Aorta (tissue), 5 donors: ENCODE measurements at places on chromosomes 4 and X. TPM values are rescaled to one million over a fixed set of nuclear protein-coding genes. Genes with fewer than 3 reads are reported as not detected.

DNA sequence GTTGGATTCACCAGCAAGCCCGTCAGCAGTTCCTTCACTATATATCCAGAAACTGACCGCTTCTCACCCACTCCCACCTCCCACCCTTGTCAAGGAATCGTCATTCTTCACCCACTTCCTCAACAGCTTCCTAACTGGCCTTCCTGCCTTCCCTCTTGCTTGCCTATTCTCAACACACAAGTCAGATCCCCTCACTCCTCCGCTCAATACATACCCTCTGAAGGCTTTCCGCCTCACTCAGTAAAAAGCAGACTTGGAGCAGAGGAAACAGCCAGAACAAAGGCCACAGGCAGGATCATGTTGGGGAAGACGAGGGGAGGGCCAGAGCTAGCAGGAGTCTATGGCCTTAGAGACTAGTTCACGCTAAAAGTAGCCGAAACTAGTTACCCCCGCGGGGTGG is 23.7 kb downstream of the RWDD4 start:
- no peaks in the 10 kb centered on the region for H3K27me3 ChIP-seq
- DNase-seq = no peak
- no peaks in the 10 kb centered on the region for H3K36me3 ChIP-seq

DNA sequence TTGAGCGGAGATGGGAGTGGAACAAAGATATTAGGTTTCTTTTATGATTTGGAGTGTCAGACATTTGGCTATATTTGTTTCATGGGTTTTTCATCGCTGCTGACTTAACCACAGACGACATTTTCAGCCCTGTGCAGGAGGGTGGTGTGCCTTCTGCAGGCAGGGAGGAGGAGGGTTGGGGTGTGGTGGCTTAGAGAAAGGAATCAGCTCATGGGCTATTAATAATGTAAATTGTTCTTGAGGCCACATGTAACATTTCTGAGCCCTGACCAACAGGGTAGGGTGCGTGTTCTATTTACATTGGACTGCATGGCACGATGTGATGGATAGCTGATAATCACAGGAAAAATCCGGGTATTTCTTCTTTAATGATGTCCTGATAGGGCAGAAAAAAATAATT is 67.6 kb downstream of the POLA1 start:
- DNase-seq = no peak
- H3K27ac ChIP-seq = no peak overlapping the region
- no peak overlapping the region for H3K4me3 ChIP-seq
- H3K4me1 ChIP-seq = no peaks in the 10 kb centered on the region

GRCh38 chr4:12852338-12853307 is 631.5 kb downstream of the RAB28 start:
- H3K27ac ChIP-seq = no peak overlapping the region
- no peaks in the 10 kb centered on the region for H3K36me3 ChIP-seq
- no peak overlapping the region for H3K4me3 ChIP-seq
- peaks cover 3% of the 10 kb centered on the region for H3K4me1 ChIP-seq

- H3K36me3 ChIP-seq = no peaks in the 10 kb centered on the region
- H3K4me1 ChIP-seq = no peaks in the 10 kb centered on the region
- peaks cover 1% of the 10 kb centered on the region for H3K27me3 ChIP-seq
- no peak overlapping the region for H3K27ac ChIP-seq
- H3K4me3 ChIP-seq = no peak overlapping the region
Observed at GRCh38 chr4:26782168-26782829, 78.3 kb upstream of the STIM2 start.

- no peaks in the 10 kb centered on the region for H3K4me1 ChIP-seq
- DNase-seq = no peak
- H3K36me3 ChIP-seq = no peaks in the 10 kb centered on the region
- no peaks in the 10 kb centered on the region for H3K27me3 ChIP-seq
- H3K4me3 ChIP-seq = no peak overlapping the region
- no peak overlapping the region for H3K27ac ChIP-seq
Observed at GRCh38 chr4:184280591-184281071, 63.0 kb upstream of the ENPP6 start.

- H3K4me3 ChIP-seq = no peak overlapping the region
- DNase-seq = no peak
- H3K4me1 ChIP-seq = no peaks in the 10 kb centered on the region
- H3K36me3 ChIP-seq = no peaks in the 10 kb centered on the region
Observed at GRCh38 chr4:33107814-33108213, 2387.6 kb downstream of the PCDH7 start.

DNA sequence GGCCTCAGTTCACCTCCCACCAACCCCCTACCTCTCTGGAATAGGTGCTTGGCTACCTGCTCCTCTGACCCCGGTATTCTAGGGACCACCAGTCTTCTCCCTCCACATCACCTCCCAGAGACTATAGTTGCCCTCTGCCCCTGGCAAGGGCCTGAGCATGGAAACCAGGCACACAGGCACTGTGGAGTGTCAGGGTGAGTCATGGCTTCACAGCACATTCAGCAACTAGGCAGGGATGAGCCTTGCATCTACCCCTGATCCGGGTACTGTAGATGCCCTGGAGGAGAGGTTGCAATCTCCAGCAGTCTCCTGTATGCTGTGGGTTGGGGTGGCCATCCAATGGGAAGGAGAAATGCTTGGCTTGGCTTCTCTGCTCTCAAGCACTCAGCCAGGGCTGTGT is 472.7 kb downstream of the IDS start:
- H3K36me3 ChIP-seq = no peaks in the 10 kb centered on the region
- no peaks in the 10 kb centered on the region for H3K27me3 ChIP-seq
- no peak overlapping the region for H3K4me3 ChIP-seq
- H3K4me1 ChIP-seq = no peaks in the 10 kb centered on the region

GRCh38 chr4:57094832-57095223 is 15.4 kb downstream of the IGFBP7 start:
- peaks cover 3% of the 10 kb centered on the region for H3K36me3 ChIP-seq
- H3K4me1 ChIP-seq = peaks cover 13% of the 10 kb centered on the region
- H3K4me3 ChIP-seq = no peak overlapping the region
- no peak for DNase-seq

DNA sequence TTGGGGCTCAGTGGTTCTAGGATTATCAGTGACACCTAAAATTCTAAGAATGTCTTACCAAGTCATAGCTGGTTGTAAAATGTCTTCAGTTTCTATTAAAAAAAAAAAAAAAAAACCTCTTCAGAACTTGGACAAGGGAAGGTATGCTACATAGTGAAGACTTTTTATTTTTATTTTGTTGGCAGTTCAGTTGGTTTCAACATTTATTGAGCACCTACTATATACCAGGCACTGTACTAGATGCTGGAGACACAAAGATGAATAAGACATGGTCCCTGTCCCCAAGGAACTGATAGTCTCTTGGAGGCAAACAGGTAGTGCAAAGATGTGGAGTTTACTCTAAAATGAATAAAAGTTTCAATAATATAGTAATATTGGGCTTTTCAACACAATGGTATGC is 8.9 kb upstream of the BBS7 start:
- no peaks in the 10 kb centered on the region for H3K27me3 ChIP-seq
- H3K36me3 ChIP-seq = no peaks in the 10 kb centered on the region

GRCh38 chr4:105386012-105386411 is 87.8 kb downstream of the PPA2 start:
- no peaks in the 10 kb centered on the region for H3K36me3 ChIP-seq
- no peak overlapping the region for H3K4me3 ChIP-seq
- no peaks in the 10 kb centered on the region for H3K27me3 ChIP-seq
- H3K4me1 ChIP-seq = no peaks in the 10 kb centered on the region
- H3K27ac ChIP-seq = no peak overlapping the region

DNA sequence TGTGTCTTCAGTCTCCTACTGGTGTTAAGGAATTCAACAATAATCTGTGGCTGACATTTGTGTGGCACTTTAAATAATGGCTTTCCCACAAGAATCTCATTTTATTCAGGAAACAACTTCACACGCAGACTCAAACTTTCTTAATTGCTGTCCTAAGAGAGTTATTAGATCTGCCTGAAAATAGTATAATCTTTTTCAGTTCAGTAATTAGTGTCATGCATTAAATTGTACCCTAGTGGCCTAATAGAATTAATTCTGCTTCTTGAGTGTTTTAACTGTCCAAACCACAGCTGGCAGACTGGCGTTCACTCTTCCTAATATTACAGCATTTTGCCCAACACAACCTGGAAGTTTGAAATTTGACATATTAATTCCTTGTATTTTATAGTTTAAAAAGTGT is 107.1 kb downstream of the GRIA2 start:
- no peak overlapping the region for H3K4me3 ChIP-seq
- H3K27ac ChIP-seq = no peak overlapping the region
- H3K27me3 ChIP-seq = no peaks in the 10 kb centered on the region
- no peak for DNase-seq
- no peaks in the 10 kb centered on the region for H3K4me1 ChIP-seq
- H3K36me3 ChIP-seq = no peaks in the 10 kb centered on the region

MXRA5 gene
- total RNA-seq = 2.3 TPM

PASD1 gene
- not detected for total RNA-seq
